ENCODE measurements at places on chromosomes 12 and 14. TPM values are rescaled to one million over a fixed set of nuclear protein-coding genes. Genes with fewer than 3 reads are reported as not detected.

GRCh38 chr14:73752297-73752992 is 38.3 kb upstream of the PNMA1 start:
- DNase-seq: peak; percentile 44

DNA sequence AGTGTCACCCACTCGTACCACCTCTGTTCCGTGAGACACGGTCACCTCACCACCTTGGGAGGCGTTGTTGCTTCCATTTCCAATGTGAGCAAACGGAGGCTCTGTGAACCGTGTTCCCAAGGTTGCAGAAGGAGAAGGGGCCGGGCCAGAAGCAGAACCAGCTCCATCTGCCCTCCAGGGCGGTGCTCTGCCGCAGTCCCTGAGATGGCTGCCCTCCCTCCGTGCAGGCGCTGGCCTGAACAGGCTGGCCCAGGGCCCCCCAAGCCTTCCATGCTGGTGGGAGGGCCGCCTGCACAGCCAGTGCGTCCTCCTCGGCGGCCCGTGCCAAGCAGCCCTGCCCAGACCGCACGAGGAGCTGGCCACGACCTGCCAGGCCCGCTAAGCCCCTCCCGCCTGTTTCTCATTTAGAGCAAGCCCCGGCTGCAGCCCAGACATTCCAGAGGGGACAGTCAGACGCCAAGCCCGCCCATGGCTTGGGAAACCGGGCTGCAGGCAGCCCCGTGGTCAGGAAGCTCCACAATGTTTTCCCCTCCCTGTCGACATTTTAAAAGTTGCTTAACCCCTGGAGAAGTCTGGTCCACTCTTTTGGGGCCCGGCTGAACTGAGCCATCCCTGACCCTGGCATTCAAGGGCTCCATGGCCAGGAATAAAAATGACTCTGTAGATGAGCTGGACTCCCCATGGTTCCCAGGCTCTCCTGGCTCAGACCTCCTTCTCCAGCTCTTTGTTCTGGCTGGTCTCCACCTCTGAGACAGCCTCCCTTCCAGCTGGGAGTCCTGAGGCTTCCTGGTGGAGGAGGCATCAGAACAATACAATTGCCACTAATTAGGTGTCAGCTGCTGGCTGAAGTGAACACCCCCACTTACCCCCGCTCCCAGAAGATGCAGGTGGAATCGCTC is 236.0 kb downstream of the BCL11B start:
- DNase-seq: no peak

DNA sequence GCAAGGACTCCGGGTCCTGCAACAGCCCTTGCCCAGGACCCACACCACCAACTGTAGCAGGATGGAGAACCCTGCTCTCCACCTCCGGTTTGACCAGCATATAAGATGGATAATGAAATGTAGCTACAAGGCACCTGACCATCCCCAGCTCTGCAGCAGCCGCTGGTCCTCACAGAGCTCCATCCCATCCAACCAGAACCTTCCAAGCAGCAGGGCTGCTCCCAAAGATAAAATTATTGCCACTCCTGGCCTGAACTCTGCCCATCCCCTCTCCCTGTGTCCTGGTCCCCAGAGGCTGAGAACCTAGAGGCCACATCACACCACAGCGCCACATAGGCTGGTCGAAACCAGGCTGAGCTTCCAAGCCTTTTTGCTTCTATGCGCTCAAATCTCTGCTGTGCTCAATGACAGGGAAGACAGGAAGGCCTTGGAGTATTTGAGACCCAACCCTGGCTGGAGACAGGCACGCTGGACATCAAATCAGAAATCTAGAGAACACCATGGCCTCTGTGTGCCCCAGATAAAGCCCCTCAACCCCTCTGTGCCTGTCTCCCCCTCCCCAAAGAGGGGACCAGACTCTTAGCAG is 4.2 kb downstream of the CDK2AP1 start:
- DNase-seq: no peak

TEX52 gene
- not detected for polyA plus RNA-seq

DNA sequence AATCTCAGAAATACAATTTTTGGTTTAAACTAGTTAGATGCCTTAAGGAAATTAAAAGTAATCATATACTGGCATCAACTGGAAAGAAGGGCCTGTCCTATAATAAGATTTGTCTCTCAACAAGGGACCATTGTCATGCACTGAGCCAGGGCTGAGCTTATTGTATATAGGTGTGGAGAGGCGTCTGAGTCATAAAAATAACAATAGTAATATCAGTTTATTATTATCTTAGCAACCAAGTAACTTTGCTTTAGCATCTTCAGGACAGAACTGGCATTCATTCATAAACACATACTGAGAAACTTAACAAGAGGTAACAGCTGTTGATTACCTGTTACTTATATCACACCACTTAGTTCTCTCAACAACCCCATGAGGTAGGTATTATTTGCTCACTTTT is 7.1 kb downstream of the KRT75 start:
- no peak for DNase-seq

GRCh38 chr14:75371297-75371696 is 56.5 kb upstream of the JDP2 start:
- no peak for DNase-seq

- DNase-seq: no peak
Measured at GRCh38 chr12:98725476-98726247, 80.6 kb downstream of the APAF1 start.

DNA sequence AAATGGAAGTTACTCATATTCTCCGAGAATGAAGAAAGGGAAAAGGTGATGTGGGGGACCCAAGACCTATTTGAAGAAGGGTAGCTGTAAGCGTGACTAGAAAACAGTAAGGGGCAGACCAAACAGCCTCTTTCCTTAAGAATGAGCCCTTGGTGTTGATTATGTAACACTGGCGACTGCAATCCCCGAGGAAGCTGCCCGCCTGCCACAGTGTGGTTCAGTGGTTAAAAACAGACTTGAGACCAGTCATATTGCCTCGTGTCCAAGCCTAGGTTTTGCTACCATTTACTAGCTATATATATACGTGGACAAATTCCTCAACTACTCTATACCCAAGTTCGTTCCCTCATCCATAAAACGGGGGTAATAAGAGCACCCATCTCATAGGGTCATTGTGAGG is 49.1 kb downstream of the SSPN start:
- DNase-seq: no peak

RTL1 gene
- not detected for polyA plus RNA-seq

SIX1 gene
- polyA plus RNA-seq: not detected

TMEM179 gene
- polyA plus RNA-seq: not detected

GRCh38 chr12:18462442-18462841 is 201.1 kb downstream of the PIK3C2G start:
- no peak for DNase-seq

KRT6A gene
- not detected for polyA plus RNA-seq

GRCh38 chr12:64923536-64923935 is 99.1 kb downstream of the TBC1D30 start:
- DNase-seq: no peak

PTPRQ gene
- polyA plus RNA-seq: not detected

GRCh38 chr14:63896278-63896720 is 43.5 kb downstream of the SYNE2 start:
- no peak for DNase-seq

All from naive B cell (primary cell).